G401 (cell line): ENCODE measurements at places on chromosomes 5 and 9. TPM values are rescaled to one million over a fixed set of nuclear protein-coding genes. Genes with fewer than 3 reads are reported as not detected.

The ROPN1L gene
- 4.0 TPM in 1 of 2 replicates, not detected in the other for total RNA-seq

The BICD2 gene
- total RNA-seq = 25.0 and 30.3 TPM in 2 replicates

GRCh38 chr5:116084287-116084691, 536 bp upstream of the COMMD10 start:
- peak; percentile 27 for DNase-seq

DNA sequence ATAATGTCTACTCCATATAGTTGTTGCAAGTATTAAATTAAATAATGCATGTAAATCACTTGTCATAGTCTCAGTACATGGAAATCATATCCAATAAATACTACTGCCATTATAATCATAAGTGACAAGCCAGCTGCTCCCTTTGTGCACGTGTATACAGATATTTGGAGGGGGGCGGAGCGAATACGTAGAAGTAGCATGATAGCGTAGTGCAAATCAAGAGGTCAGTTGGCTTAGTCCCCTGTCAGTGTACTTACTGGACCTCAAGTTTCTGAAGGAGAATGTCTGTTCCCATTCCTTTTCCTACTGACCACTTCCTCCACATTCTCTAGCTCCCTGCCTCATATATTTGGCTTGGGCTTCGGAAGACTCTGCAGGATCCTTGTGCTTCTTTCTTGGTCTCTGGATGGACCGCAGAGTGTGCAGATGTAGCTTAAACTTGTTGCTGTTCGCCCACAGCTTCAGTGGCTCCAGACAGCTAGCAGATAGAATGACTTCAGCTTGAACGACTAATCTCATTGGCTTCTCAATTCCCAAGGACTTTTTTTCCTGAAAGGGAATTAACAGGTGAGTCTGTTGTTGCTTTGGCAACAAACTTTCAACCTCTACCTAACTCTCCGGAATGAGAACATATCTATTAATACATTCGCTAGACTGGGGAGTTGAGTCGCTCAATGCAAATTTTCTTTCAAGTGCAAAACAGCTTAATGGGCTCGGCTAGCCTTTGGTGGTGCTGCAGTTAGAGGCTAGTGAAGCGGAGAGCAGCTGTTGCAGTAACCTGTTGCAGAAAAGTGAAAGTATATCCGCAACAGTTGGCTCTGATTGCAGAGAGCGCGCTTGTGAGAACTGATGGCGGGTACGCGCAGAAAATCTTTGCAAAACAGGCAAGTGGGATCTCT, at the start of gene PCDHB1:
Gene PCDHB1 (plus strand): TSS at position 753 of the 899 bp plus-strand sequence. CDS start 97 bp downstream, at position 850.
- DNase-seq = no peak

DNA sequence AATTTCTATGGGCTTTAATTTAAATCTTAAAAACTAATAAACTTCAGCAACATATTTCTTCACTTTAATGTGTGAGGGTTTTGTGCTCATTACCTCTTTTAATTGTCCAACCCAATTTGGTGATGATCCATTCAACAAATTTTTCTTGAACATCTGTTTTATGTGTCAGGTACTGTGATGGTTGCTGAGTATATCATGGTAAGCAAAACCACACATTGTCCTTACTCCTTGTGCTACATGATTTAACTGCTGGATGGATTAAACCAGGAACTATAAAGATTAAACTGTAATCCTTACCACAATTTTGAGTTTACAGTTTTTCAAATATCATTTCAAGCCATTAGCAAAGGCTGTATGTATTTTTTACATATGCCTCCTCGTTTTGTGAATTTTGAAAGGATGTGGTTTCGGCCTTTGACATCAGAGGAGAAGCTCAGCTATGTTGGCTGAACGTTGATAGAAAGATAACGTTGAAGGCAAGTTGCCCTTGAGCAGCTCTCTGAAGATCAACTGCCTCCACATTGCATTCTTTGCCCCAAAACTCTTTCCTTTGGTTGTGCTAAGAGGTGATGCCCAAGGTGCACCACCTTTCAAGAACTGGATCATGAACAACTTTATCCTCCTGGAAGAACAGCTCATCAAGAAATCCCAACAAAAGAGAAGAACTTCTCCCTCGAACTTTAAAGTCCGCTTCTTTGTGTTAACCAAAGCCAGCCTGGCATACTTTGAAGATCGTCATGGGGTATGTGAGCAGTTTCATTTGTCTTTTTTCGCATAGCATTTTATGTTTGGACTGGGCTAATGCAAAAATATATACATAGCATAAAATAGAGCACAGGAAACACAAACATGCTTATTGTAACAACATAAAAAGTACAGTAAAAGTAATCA, at the start of gene ITK:
Gene ITK (plus strand): TSS at position 467 of the 891 bp plus-strand sequence. CDS start 138 bp downstream, at position 605.
- no peak for DNase-seq
